Fibroblast of skin of right quadriceps (primary cell): ENCODE measurements at places on chromosomes 11 and 22.
A peak's percentile ranks its signal among the peaks of the same experiment; 100 is the strongest.

DNA sequence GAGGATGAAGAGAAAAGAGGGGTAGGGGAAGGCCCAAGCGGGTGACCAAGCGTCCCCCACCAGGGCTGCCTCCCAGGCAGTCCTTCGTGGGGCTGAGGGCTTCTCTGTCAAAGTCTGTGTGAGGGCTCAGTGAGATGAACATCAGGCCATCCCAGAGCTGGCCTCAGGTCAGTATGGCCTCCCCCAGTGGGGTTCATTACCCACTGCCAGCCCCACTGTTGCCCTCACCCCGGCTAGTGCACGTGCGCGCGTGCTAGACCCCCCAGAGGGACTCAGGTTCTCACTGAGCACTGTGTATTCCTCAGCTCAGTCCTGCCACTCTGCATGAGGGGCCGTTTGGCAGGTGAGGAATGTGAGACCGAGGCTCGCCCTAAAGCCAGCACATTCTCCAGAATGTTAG, 3.3 kb downstream of the KDELR3 start:
- DNase-seq: no peak

- no peak for DNase-seq
Measured at GRCh38 chr11:2139621-2140337, 590 bp upstream of the IGF2 start.

DNA sequence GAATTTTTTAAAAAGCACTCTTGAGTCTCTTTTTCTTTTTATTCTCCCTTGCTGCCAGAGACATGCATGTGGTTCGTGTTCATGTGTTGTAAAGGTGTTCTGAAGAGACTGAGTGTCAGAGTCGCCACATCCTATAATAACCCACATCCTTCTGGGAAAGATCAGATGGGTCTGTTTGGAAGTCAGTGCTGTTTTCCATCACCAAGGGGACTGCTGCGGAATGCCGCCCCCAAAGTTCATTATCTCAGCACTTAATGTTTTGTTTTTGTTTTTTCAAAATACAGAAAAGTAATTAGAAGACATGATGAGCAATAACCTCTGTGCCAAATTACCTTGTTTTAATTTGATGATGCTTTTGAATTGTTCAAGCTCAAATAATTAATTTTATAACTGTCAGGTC, 56.9 kb upstream of the EIF3M start:
- no peak for DNase-seq

- no peak for DNase-seq
Measured at GRCh38 chr11:70503468-70504221, 105.3 kb downstream of the CTTN start.

DNA sequence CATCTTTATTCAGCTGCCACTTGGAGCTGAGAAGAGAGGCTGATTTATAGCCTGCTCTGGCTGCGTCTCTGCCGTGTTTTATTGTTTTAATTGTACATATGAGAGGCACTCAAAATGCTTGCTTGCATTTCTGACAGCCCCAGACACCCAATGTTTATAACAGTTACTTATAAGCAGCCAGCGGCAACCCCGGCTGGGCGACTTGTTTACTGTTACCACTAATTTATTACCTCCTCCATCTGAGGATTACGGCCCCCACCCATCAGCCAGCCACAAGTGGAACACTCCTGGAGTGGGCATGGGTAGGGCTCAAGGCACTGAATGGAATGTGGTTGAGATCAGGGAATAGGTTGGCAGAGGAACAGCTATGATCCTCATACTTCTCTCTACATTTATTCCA, 61.2 kb downstream of the CLPB start:
- DNase-seq: no peak

DNA sequence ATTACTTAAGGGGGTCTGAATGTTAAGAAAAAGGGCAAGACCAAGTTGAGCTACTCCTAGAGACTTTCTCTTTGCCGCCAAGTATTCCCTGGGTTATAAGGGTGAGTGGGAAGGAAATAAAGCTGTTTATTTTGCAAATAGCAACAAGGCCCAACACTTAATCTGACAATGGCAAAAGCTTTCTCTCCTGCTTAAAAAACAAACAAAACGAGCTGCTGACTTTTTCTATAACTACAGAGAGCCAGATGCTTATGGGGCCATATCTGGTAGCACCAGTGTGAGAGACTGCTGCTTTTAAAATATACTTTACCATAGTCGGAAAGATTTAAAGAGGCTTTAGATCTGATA, 2.3 kb upstream of the KDM2A start:
- no peak for DNase-seq

DNA sequence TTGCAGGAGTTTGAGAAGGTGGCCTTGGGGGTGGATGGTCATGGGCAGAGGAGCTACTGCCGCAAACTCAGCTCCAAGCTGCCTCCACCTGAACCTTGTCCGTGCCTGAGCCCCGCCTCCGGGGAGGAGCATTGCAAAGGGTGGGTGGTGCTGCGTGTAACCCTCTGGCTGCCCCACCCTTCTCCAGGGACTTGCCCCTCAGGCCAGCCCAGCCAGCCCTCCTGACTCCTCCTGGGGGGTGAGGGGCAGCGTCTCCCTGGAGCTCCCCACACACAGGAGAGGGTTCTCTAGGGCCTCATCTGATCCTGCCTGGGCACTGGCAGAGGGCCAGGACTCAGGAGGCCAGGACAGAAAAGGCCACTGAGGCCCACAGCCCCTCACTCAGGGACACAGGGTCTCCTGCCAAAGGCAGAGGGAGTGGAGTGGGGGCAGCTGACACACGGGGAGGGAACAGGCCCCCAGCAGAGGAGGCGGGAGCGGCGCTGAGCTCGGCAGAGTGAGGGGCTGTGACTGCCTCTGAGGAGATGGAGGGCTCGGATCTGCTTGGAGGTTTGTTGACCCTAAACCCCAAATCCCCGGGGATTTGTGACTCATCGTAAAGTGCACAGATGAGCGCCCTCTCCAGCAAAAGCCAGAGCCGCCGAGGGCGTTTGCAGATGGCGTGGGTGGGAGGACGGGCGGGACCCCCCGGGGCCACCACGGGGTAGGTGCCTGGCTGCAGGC, 12.8 kb downstream of the BRSK2 start:
- no peak for DNase-seq

GRCh38 chr11:87290304-87290922, 252.7 kb downstream of the TMEM135 start:
- DNase-seq: peak; percentile 52

GRCh38 chr11:8098879-8099278, 17.9 kb downstream of the TUB start:
- peak; percentile 29 for DNase-seq

DNA sequence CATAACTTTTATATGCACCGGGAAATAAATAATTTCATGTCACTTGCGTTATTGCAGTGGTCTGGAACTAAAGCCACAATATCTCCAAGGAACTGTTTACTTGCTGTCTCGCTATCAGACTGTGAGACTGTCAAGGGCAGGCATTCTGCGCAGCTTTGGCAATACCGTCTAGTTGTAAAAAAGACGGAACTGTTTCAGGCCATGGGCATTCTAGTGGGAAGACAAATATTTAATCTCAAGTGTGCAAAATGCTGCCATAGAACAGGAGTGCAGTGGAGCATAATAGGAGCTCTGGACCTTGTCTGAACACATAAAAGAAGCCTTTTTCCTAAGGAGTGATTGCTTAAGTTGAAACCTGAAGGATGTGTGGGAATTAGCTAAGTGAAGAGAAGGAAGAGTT, 53.8 kb downstream of the PACS1 start:
- no peak for DNase-seq

DNA sequence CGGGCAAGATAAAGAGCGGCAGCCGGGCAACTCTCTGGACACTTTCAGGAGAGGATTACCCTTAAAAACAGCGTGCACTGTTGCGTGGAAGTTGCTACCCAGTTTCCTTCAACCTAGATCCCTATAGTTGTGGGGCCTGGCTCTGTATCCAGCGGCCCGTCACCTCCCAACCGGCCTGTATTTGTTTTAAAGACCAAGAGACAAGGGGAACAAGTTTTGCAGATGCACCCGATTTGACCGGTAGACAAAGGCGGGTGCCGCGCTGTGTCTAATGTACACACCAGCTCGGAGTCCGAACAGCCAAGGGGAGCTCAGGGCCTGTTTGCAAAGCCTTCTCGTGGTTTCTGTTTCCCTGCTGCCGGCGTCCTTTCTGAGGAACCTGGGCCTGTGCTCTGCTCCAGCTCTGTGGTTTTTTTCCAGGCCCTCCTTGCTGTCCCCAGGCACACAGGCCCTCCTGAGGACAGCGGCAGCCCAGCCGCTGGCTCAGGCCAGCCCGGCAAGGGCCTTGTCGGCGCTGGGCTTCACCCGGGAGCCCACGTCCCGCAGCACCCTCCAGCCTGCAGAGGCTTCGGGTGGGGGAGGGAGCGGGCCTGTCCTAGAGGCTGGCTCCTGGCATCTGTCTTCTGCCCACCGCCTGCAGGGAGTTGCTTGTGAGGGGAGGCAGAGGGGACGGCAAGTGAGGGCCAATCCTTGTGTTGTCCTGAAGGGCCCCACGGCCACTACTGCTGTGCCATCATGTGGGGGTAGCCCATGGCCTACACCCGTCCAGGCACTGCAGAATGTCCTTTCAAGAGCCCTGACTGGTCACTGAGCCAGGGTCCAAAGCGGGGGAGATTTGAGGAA, 1.4 kb downstream of the TBX1 start:
- peak; percentile 17 for DNase-seq

GRCh38 chr11:10075141-10075540, 218.9 kb downstream of the SBF2 start:
- DNase-seq: no peak

- no peak for DNase-seq
Measured at GRCh38 chr11:118715837-118716260, 36.4 kb upstream of the TREH start.

GRCh38 chr11:113553915-113554314, 78.7 kb upstream of the DRD2 start:
- no peak for DNase-seq

GRCh38 chr11:13777341-13777985, 109.0 kb downstream of the FAR1 start:
- DNase-seq: no peak

DNA sequence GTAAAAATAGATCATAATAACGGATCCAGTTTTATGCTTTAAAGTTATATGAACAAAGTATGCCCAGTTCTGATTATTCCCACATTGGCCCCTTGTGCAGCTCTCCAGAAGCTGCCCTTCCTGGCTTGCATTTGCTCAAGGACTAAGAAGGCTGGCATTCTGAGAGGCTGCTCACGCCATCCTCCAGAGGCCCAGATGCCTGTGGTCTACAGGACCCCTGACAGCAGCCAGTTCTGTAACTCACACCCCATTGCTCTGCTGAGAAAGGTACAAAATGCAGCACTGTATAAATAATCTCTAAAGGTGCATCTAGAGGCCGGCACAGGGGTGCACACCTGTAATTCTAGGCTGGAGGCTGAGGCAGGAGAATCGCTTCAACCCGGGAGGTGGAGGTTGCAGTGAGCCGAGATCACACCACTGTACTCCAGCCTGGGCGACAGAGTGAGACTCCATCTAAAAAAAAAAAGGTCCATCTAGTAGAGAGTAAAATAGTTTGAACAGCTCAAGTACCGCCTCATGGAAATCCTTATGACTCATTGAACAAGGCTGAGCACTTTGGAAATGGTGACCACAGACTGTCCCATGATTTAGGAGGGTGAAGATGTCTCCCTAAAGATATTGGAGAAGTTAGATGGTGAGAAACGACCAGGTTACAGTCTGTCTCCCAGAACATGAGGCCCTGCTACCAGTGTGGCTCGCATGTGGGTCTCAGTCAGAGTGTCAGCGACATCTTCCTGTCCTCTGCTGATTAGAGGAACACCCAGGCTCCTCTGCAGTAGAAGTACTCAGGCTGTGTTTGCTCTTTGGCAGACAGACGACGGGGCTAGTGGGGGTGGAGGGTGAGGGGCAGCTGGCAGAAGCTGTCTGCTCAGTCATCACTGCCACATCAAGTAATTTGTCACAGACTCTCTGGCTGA, 56.3 kb downstream of the KREMEN1 start:
- peak; percentile 75 for DNase-seq

DNA sequence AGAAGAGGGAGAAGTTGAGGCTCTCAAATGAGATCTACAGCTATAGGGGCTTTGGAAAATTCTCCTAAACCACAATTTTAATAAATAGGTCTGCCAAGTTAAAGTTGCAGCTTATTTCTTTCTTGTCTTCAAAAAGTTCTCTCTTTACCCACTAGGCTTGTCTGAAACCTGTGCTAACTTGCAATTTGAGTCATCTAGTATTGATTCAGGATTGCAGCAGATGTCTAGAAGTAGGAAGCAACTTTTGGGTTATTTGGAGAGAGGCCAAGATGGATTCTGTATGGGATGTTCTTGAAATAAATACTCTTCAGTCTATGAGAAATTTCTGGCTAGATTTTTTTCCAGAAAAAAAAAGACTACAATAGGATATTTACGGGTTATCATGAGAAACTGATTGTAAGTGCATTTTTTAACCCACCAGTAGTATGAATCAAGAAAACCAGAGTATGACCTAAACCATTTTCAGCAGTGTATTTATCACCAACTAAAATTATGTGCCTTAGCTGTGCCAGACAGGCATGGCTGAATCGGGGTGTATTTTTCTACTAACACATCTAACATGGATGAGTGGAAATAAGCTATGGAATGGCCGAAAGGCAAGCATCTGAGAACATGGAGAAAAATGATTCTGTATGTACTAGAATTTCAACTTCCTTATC, 4.9 kb upstream of the RAB38 start:
- DNase-seq: peak; percentile 43

- no peak for DNase-seq
Measured at GRCh38 chr22:38208551-38208968, 6.8 kb downstream of the MAFF start.

- DNase-seq: no peak
Measured at GRCh38 chr11:1129143-1129610, 28.6 kb upstream of the MUC5AC start.

- DNase-seq: no peak
Measured at GRCh38 chr22:25008666-25009065, 56.1 kb downstream of the KIAA1671 start.

- DNase-seq: no peak
Measured at GRCh38 chr22:23274146-23274526, 93.8 kb downstream of the BCR start.

DNA sequence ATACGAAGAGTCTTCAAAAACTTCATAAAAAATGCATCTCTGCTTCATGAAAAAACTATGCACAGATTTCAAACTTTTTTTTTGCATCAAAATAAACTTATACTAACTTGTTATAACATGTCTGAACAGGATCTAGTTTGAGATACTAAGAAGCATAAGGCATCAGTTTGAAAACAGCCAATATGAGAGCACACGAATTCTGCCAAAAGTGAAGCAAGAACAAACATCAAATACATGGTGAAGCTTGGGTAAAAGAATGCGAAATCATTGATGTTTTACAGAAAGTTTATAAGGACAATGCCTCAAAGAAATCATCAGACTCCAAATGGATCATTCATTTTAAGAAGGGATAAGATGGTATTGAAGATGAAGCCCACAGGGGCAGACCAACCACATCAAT, 389.1 kb upstream of the TENM4 start:
- no peak for DNase-seq

GRCh38 chr11:69311767-69312385, 17.9 kb downstream of the MYEOV start:
- peak; percentile 59 for DNase-seq

DNA sequence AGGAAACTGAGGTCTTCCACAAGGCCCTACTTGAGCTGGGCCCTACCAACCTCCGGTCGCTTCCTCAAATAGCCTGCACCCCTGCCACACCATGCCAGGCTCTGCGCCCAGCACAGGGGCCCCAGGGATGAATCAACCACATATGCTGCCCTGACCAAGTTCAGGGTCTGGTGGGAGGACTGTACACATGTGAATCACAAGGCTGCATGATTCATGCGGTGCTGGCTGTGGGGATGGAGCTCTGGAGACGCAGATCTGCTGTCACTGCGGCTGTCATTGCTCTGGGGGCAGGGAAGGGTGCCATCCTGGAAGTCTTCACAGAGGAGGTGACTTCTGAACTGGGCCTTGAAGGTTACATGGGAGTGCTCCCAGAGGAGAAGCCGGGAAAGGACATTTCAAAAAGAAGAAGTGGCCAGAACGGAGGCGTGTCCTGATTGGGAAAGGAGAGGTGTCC, 21.5 kb downstream of the CYTH4 start:
- DNase-seq: peak; percentile 85
